ENCODE measurements at places on chromosomes 13 and 19.

- peak; percentile 52 for DNase-seq
Measured at GRCh38 chr19:49677231-49677900, at the start of gene PRMT1. Gene PRMT1 (plus strand): TSS chr19:49677271. CDS start chr19:49677281, 10 bp downstream.

DNA sequence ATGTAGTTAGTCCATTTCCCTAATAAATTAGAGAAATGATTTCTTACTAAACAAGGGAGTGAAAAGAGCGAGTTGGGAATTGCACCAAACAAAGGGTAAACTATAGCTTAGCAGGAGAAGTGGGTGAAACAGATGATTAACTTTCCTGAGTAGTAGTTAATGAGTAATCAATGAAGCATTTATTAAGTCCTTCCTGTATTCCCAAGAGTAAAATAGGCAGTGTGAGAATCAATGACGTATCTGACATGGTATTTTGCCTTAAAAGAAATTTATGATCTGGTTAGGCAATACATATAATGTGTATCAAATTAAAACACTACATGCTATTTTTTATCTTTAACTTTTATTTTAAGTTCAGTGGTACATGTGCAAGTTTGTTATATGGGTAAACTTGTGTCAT is 142.8 kb downstream of the KLF5 start:
- no peak for DNase-seq

GRCh38 chr13:42101821-42102585 is 53.6 kb downstream of the DGKH start:
- DNase-seq = no peak

DNA sequence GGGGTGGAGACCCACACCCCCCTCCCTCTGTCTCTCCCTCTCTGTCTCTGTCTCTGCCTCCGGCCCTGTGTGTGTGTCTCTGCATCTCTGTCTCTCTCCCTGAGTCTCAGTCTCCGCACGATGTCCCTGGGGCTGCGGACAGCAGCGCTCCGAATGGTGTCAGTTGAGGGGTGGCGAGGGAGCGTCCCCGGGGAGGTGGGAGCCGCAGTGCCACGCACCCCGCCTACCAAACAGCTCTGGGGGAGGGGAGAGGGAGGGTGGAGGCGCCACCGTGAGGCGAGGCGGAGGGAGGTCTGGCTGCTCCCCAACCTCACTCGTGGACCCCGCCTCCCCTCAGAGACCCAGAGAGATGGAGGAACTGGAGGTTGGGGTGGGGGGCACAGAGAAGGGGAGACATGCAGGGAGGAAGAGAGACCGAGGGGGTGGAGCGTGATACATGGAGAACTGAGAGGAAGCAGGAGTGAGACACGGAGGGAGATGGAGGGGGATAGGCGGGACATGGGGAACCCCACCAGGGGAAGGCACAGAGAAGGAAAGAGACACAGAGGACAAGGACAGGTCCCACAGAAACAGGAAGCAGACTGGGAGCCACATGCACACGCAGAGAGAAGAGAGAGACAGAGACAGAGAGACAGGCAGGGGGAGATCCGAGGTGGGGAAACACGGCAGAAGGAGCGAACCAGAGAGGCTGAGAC is 7.2 kb downstream of the ERFL start:
- DNase-seq = no peak

GRCh38 chr19:23145617-23146415 is 29.0 kb downstream of the ZNF730 start:
- DNase-seq = no peak

- no peak for DNase-seq
Measured at GRCh38 chr19:29923653-29924052, 18.4 kb upstream of the URI1 start.

- peak; percentile 93 for DNase-seq
Measured at GRCh38 chr19:56403764-56404704, at the start of gene ZNF583. Gene ZNF583 (plus strand): TSS chr19:56404332. CDS start chr19:56407115, 2,783 bp downstream.

DNA sequence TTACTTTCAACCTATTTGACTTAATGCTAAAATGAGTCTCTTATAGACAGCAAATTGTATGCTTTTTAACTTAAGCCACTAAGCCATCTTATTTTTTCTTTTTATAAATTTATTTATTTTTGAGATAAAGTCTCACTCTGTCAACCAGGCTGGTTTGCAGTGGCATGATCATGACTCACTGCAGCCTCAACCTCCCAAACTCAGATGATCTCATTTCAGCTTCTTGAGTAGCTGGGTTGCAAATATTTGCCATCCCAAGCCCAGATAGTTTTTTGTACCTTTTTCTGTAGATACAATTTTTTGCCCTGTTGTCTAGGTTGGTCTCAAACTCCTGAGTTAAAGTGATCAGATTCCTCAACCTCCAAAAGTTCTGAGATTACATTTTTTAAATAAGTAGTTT is 27.1 kb downstream of the ZNF714 start:
- DNase-seq = no peak

DNA sequence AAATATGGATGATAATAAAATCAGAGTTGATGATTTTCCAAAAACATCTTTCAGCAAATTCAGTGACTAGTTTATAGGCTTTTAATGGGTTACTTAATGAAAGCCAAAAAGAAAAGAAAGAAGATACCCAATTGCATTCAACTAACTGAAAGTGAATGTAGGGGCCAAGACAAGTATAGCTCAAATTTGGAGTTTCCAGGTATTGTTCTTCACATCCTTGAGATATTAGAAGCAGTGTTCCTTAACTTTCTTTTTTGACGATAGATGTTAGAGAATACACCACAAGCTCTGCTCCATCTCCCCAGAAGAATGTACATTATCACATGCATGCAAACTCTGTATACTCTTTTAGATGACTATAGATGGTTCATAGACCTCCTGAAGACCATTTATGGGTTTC is 43.6 kb downstream of the PDS5B start:
- DNase-seq = no peak

DNA sequence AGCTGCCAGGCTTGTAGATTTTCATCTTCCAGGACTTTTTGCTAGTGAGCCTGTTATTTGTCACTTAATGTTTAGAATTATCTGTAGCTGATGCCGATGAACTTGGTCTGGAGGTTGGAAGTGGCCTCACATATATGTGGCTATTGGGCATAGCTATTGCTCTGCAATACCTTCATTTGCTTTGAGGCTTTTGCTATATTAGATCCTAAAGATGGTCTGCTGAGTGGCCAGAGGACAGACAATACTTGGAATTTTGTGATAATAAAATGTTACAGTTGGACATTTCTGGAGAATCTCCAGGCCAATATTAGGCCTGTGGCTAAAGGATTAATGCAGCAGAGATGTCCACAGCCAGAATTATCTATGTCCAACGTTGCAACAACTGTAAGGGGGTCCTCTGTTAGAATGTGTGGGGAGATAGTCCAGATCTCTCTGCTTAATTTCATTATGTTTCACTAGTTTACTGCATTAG is 222.3 kb downstream of the GPC5 start:
- DNase-seq = no peak

GRCh38 chr13:29454931-29455481 is 140.5 kb downstream of the SLC7A1 start:
- DNase-seq = no peak

DNA sequence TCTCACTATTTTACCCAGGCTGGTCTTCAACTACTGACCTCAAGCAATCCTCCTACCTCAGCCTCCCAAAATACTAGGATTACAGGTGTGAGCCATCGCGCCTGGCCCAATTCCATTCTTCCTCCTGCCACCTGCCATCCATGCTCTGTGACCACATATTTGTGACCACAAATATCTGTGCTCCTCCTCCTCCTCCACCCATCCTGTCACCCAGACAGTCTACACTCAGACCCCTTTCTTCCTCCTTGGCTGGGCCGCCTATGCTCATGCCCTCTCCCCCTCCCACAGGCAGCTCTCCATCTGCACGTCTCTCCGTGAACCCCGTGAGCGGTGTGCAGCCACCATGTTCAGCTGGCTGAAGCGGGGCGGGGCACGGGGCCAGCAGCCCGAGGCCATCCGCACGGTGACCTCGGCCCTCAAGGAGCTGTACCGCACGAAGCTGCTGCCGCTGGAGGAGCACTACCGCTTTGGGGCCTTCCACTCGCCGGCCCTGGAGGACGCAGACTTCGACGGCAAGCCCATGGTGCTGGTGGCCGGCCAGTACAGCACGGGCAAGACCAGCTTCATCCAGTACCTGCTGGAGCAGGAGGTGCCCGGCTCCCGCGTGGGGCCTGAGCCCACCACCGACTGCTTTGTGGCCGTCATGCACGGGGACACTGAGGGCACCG is 3.2 kb downstream of the EHD2 start:
- no peak for DNase-seq

All from CD4-positive, CD25-positive, alpha-beta regulatory T cell (primary cell).